ENCODE measurements at places on chromosomes 7 and 10.

- DNase-seq: no peak
Observed at GRCh38 chr7:149021725-149022062, 6.6 kb downstream of the PDIA4 start.

DNA sequence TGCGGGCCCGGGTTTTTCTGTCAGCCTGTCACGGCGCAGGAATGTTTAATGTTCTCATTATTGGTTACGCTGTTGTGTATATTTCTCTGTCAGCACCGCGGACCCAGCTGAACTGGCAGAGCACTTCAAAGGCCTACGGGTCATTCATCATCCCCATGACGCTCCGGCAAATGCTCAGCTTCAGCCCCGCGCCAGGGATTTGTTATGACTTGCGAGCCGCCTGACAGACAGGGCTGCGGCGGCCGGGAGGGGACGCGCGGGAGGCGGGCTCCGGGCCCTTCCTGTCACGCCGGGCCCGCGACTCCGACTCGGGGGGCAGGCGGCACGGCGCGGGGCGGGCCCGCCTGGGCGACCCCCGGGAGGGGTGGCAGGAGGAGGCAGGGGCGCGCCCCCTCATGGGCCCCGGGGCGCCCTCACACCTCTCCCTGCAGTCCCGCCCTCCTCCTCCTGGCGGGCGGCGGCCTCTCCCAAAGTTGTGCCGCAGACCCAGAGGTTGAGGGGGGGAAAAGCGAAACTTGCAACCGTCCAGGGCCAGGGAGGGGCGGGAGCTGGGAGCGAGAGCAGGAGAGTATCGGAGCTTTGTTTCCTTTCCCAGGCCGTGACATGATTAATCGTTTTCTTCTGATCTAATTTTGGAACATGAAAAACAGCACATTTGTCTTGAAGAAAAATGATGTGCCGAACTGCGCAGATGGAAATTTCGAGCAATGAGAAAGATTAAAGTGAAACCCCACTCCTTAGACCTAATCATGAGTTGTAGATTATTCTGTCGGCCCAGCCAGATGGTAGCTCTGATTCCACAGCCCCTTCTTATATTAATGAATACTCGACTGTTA lies 59.3 kb upstream of the COMTD1 start:
- peak; percentile 32 for DNase-seq

DNA sequence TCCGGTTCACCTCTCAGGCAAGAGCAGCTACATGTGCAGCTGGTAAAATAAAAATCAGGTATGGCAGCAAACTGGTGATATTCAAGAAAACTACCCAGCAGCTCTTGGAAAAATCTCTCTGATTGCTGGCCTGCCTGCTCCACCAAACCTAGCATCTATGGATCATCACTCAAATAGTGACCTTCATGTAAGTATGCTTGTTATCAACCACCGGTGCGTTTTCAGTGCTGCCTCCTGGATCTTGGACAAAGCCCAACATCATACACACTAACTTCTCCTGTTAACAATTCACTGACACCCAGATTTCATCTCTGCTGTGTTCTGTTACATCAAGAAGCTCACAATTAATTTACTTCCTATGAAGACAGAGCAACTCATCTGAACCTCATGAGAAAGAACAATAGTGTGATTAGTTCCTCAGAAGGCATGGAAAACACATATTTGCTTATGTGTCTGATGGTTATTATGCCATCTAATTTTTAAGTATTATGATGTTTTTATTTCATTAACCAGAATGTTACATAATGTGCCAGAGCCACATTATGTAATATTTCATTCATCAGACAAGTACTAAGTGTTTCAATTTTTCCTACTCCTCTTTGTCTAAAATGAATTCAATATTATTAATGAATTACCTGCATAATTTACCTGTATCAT lies 8.8 kb downstream of the CDK6 start:
- DNase-seq: no peak

GRCh38 chr7:67825356-67825755 lies 828.7 kb downstream of the TYW1 start:
- DNase-seq: no peak

GRCh38 chr7:27897441-27897847 lies 157.5 kb downstream of the TAX1BP1 start:
- DNase-seq: no peak

DNA sequence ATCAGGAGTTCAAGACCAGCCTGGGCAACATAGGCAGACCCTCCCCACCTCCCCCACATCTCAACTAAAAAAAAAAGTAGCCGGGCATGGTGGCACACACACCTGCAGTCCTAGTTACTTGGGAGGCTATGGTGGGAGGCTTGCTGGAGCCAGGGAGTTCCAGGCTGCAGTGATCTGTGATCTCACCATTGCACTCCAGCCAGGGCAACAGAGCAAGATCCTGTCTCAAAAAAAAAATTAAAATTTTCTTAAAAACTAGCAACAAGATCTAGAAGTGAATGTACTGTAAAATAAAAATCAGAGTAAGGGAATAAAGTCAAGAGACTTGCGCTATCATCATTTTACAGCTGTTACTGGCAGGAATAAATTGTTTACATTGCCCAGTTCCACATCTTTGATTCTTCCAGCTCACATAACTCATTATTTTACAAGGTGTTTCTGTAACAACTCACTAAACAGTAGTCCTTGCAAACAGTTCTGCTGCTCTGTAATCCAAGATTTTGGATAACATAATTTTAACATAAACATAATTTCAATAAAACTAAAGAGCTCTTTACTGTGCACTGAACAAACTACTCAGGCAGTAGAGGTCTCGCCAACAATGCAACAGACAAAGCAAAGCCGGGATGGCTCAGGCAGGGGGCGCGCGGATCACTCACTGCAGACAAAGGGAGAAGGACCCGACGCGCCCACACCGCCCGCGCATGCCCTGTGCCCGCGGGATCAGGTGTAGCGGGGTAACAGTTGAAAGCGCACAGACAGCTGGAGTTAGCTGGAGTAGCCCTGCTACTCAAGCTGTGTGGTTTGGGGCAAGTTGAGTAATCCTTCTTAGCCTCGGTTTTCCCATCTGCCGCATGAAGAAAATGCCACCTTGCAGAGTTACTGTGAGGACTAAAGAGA lies 73.3 kb upstream of the NFE2L3 start:
- DNase-seq: peak; percentile 35

DNA sequence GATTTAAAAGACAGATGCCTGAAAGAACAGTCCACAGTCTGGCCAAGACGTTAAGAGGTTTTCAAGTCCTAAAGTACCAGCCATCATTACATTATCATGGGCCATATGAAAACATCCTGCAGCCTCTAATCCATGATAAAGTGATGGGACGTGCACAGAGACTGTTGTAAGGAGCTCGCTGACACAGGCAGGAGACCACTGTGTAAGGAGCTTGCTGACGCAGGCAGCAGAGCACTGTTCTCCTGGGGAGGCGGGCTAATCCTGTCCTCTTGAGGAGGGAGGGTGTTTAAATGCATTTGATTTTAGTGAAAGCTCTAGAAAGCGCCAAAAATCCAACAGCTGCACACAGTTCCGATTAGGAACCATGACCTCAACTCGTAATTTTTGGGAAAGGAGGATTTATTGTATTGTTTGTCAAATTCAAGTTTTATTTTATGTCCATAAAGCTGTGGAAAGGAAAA lies 16.9 kb downstream of the SVIL start:
- no peak for DNase-seq

GRCh38 chr10:6721964-6722615 lies 142.0 kb upstream of the PRKCQ start:
- no peak for DNase-seq

GRCh38 chr10:17547060-17547459 lies 70.1 kb downstream of the HACD1 start:
- no peak for DNase-seq

- no peak for DNase-seq
Observed at GRCh38 chr10:5618042-5618441, 48.4 kb downstream of the ASB13 start.

GRCh38 chr7:71804256-71804655 lies 607.9 kb downstream of the CALN1 start:
- no peak for DNase-seq

DNA sequence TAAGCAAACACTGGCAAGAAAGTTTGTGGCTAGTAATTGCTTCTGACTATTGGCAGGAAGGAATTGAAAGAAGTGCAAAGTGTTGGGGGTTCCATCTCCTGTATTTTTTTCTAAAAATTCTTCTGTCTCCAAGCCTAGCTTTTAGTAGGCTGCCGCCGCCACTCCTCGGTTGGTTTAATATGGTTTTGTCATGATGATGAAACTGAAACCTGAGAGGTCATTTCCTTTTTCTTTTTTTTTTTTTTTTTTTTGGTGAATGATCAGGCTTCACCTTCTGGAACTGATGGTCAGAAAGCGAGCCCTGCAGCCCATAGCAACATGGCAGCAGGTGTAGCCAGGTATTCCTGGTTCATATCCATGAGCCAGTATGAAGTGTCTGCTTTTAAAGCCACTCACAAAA lies 75.3 kb upstream of the AGBL3 start:
- no peak for DNase-seq

DNA sequence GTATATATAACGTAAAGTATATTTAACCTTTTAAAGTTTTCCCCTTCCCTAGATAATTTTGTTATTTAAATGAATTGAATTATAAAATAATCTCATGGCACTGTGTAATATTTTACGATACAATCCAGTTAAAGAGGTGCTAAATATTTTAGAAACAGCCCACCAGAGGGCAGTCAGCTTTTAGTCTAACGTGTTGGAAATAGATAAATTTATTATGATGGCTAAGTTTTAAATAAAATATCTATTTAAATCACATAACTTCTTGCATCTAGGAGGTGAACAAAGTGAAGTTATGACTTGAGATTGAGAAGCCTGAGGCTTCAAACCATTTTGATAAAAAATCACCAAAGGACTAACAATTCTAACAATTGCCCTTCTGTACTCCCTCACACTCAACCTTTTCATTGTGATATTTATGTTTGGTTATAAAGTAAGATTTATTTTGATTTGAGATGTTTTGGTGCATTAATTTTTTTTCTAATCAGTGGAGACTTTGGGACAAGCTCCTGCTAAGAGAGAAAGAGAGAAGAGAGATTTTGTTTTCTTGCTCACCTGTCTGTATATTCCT lies 171.5 kb upstream of the SP4 start:
- no peak for DNase-seq

DNA sequence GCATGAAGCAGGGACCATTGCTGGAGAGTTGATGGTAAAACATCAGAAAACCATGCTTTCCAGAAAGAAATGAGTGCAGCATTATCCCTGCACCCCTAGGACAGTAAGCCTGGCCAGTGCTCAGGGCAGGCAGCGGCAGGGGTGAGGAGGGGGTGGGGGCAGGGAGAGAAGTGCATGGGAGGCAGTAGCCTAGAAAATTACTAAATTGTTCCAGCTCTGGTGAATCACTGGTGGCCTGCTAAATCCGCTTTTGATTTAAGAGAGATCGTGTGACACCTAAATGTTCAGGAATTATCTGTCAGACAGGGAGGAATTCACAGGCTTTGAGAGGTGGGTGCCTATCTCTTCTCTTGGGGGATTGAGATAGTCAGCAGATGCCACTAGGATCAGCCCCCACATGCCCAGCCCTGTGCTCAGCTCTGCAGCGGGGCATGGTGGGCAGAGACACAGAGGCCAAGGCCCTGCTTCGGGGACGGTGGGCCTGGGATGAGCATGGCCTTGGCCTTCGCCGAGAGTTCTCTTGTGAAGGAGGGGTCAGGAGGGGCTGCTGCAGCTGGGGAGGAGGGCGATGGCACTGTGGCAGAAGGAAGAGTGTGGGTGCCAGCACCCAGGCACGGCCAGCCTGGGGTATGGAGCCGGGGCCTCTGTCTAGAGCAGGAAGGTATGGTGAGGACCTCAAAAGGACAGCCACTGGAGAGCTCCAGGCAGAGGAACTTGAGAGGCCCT lies 5.0 kb upstream of the AQP1 start:
- DNase-seq: no peak

- no peak for DNase-seq
Observed at GRCh38 chr10:127059314-127059713, 137.1 kb downstream of the INSYN2A start.

GRCh38 chr7:51629206-51629605 lies 312.6 kb upstream of the COBL start:
- DNase-seq: no peak

- no peak for DNase-seq
Observed at GRCh38 chr10:108970016-108970415, 953.3 kb downstream of the XPNPEP1 start.

DNA sequence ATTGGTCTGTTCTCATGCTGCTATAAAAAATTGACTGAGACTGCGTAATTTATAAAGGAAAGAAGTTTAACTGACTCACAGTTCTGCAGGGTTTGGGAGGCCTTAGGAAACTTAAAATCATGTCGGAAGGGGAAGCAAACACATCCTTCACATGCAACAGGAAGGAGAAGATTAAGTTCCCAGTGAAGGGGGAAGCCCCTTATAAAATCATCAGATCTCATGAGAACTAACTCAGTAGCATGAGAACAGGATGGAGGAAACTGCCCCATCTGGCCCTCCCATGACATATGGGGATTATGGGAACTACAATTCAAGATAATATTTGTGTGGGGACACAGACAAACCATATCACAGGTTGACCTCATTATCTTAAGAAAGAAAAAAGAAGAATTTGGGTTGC lies 134.5 kb downstream of the PPP1R3A start:
- DNase-seq: no peak

DNA sequence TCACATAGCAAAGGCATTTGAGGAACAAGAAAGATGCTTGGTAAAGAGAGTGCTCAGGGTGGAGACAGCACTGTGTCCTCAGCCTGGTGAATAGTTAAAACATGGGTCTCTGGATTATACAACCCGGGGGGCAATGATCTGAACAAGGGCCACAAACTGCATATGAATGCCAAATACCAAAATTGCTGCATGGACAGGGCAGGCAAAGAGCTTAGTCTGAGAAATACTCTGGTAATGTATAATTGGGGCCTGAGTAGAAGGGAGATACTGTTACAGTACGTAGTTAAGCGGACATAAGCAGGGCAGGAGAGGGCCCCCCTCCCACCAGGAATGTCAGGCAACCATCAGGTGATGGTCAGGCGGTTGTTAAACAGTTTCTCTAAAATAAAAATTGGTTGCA lies 99.3 kb upstream of the CDK1 start:
- DNase-seq: no peak

GRCh38 chr10:24254180-24254579 lies 45.2 kb downstream of the KIAA1217 start:
- no peak for DNase-seq

- no peak for DNase-seq
Observed at GRCh38 chr10:128506423-128506822, 380.2 kb upstream of the MKI67 start.

- no peak for DNase-seq
Observed at GRCh38 chr7:92848851-92849250, 12.5 kb upstream of the CDK6 start.

GRCh38 chr7:12601302-12601869 lies 30.9 kb downstream of the SCIN start:
- no peak for DNase-seq
